BJ (cell line): ENCODE measurements at places on chromosomes 6 and 20.

DNA sequence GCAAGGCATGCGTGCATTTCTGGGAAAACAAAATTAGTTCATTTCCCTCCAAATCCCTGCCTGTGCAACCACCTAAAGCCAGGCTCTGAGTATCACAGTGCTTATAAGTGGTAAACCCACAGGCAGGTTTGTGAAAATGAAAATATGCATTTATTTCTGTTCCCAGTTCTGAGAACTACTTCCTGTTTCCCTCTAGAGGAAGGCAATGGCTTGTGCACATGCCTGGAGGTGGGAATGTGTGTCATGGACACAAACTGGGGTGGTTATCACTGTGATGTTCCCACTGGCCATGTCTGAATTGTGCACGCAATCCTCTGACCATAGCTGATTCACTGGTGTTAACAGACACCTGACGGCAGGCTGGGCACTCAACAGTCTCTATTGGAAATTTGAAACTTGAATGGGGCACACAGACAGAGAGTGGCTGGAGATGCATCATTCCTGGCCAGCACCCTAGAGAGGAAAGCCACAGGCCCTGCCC, 26.3 kb downstream of the FAM110A start:
- DNase-seq = no peak

DNA sequence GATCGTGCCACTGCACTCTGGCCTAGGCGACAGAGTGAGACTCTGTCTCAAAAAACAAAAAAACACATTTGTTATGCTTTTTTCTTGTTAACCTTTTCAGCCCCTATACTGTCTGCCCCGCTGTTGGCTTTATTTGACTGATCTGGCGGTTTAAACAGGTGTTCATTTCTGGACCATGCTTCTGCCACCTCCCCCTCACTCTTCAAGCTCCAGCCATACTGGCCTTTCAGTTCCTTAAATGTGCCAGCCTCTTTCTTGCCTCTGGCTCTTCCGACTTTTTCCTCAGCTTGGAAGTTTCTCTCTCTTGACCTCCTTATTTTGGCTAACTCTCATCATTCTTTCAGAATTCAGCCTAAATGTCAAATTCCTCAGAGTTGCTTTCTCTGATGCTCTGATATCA, 35.2 kb upstream of the TXLNB start:
- DNase-seq = no peak

DNA sequence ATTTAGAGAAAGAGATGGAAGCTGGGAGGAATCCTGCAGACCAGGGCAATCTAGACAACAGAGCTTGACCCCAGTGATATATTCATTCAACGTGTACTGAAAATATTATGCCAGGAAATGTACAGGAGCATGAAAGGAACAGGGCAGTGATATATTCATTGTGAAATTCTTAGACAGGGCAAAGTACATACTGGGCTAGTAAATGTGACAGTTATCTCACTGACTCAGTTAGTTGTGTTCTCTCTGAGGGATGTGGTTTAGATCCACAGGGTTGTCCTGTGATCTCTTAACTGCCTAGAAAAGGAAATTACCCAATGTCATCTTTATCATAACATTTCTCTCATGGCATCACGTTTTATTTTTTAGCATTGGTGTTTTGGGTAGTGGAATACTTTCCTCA, 891.3 kb downstream of the EYS start:
- DNase-seq = no peak

DNA sequence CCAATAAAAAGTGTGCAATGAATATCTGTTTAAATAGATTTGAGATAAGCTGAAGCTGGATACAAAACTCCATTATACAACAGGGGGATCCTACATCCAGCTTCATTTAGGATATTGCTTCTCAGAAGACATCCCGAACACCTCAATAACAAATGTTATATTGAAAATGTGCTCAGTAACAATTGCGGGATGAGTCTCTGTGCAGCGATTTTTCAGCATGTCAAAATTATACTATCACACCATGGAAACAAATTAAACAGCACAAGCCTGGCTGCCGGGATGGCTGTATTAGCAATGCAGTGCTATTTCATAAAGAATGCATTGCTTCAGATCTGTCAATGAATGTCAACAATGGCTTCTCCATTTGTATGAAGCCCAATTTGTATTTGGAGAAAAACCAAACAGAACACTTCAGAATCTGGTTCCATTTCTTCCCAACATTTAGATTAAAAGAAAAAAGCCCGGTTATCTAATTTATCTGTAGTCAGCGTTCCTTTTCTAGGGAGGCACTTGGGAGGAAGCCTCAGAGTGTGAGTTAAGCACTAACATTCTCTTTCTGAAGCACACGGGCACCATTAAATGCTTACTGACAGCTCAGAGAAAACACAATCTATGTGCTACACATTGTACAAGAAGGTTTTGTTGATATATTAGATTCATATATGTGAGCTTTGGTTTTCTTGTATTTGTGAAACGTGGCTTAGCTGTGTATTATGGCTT, 310.9 kb upstream of the AGPAT4 start:
- no peak for DNase-seq

DNA sequence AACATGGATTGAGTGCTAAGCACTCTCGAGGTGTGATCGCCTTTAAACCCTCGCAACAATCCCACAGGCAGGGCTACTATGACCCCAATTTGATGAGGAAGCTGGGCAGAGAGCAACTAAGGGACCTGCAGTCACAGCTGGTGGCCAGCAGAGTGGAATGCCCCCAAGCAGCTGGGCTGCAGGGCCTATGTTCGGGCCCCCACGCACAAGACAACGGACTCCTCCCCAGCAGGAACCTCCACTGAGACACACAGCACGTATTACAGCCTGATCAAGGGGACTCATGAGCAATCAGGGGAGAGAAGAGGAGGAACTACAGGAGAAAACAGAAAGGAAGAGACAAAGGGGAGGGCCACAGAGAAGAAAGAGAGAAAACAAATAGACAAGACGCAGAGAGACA, 21.7 kb downstream of the CST7 start:
- no peak for DNase-seq

DNA sequence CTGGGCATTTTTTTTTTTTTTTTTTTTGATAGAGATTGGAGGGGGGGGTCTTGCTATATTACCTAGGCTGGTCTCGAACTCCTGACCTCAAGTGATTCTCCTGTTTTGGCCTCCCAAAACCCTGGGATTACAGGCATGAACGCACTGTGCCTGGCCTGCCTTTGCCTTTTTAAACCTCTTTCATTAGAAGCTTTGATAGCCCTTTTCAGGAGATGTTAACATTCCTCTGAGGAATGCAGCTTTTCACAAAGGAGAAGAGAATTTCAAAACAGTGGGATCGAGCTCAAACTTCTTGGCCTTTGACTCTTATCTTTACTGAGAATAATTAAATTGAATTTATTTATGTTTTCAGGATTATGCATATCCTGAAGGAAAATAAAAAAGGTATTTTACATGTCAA, 31.3 kb downstream of the SLC26A8 start:
- DNase-seq = no peak

DNA sequence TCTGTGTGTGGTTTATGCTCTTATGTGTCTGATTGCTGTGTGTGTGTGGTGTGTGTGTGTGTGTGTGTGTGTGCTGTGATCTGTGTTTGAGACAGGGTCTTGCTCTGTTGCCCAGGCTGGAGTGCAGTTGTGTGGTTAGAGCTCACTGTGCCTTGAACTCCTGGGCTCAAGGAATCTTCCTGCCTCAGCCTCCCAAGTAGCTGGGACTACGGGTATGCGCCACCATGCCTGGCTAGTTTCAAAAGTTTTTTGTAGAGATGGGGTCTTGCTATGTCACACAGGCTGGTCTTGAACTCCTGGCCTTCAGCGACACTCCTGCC, 3.4 kb upstream of the ZNF512B start:
- no peak for DNase-seq

DNA sequence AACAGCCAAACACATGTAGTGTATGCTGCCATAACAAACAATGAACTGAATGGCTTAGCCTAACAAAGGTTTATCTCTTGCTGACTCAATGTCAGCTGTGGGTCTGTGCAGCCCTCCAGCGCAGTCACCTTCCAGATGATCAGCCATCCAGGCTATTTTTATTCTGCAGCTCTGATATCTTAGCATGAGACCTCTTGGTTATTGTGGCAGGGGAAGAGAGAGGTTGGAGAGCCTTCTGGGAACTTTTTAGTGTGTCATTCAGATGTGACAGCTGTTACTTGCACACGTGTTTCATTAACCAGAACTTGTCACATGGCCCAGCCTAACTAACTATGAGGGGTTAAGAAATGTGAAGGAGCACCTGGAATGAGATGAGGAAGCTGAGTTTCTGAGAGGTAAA, 202.5 kb downstream of the DHX35 start:
- no peak for DNase-seq

DNA sequence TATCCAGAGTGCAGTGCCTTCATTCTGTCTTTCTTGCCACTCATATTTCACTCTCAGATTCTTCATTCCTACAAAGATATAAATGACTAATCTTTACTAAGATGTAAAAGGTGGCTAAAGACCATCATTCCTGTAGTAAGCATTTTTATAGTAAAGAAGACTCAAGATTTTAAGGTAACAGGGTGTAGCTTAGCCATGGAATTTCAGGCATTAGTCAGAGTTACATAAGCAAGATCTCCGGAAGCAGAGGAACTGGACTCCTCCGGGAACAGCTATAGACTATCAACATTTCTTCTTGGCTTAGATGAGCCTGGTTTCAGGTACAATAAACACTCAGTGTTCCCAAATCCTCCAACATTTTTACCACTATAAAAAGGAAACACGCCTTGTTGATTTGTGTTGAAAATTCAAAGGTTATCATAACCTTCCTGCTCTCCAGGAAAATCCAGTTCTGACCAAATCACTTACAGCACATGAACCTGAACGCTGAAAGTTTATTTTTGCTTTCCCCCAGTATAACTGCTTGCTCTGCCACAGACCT, 23.7 kb downstream of the SERPINB1 start:
- DNase-seq = no peak

DNA sequence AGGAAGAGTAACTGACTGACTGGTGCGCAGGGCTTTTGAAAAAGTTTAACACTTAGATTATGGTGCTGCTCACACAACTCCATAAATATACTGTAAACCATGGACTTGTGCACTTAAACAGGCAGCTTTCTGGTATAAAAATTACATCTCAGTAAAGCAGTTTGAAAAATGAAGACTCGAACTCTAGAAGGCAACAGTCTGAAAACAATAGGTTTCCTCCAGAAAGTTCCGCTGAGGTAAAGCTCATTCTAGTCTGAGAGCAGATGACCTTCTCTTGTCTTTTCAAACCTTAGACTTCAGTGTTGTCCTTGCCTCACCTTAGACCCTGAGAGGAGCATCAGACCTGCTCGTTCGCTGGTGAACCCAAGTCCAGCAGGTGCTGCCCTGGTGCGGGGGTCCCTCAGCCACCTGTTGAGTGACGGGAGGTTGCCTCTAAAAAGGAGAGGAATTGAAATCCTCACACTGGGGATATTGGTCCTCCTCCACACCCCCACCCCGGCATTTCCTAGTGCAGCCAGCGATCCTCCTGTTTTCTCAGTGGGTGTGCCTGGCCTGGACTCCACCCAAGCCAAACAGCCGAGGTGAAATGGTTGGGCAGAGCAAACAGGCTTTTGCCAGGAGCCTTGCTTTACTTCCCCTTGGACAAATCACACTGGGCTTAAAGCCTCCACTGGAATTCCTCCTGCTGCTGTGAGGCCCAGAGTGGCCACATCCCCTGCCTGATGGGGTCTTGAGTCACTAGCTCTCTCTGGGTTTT, 14.7 kb upstream of the PYGB start:
- no peak for DNase-seq

DNA sequence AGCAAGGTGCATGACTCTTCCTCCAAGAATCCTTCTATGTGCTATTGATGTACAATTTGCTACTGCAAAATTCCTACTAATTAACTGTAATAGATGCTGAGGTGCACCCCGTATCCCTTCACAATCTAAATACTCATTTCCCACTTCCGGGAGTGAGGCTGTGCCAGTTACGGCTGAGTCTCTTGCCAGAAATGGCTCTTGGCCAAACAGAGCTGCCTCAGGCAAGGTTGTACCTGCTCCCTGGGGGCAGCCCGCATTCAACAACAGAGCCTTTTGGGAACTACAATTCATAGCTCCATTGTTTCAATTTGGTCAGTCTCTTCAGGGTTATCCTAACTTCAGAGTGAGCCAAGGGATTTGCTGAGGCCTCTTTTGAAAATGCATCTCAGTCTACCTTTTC, 789.8 kb upstream of the MAP3K7 start:
- DNase-seq = no peak

GRCh38 chr6:47437592-47437991, 40.0 kb upstream of the CD2AP start:
- DNase-seq = no peak

GRCh38 chr6:166614589-166614988, 12.5 kb downstream of the RPS6KA2 start:
- DNase-seq = no peak

DNA sequence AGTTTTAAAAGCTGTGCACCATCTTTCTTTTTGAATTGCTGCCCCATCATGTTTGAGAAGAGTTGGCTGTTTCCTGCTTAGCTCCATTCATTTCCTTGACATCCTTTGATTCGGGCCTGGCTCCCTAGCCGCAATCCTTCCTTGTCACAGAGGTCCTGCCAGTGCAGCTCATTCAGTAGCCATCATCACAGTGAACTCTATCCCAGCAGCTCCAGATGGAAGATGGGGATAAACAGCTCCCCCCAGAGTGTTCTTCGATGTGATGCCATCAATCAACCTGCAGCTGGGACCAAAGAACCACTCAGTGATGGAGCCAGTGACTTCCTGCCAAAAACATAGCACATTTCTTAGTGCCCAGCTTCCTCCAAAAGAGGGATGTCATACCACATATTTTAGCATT, 158.8 kb downstream of the FRK start:
- DNase-seq = no peak

DNA sequence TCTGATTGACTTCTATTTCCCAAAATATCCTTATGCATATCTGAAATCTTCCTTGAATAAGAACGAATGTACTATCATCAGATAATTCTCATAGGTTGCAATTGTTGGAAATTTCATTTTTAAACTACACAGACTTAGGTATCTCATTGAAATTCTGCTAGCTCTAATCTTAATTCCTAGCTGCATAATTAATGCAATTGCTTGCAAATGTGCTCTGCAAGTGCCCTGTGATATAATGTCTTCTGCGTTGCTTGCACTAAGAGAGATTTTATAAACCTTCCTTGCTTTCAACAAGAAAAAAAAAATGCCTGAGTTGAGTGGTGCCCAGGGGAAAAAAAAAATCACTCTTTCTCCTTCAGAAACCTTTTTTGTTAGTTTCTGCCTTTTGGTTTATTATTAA, 354.9 kb downstream of the TFAP2A start:
- no peak for DNase-seq

- no peak for DNase-seq
These were observed 82.0 kb upstream of the EDN1 start for GRCh38 chr6:12208190-12208589.
